NCI-H1092 (cell line): ENCODE measurements at places on chromosomes 4 and X.

DNA sequence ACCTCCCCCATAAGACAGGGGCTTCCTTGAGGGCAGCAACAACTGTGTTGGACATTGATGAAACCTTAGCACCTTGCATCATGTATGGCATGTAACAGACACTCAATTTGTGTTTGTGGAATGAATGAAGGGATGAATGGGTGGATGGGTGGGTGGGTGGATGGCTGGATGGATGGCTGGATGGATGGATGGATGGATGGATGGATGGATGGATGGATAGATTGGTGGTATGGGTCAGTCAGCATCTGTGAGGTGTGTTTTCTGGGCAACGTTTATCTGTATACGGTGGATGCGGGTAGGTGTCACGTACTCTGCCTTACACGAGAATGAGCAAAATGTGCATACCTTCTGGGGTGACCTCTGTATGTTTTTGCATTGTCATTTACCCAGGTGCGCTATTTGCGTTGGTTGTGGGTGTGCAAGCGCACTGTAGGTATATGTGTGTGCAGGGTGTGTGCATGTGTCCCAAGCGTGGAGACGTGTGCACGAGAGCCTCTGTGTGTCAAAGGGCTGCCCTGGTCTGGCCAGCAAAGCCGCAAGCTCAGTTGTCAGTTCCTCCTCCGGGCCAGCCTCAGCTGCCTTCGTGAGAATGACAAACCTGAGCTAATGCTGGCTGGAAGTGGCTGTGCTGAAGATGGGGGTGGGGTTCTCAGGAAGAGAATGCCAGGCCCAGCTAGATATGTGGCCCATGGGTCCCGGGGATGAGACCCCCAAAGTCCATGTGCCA is 26.5 kb downstream of the ELF4 start:
- no peak for DNase-seq

DNA sequence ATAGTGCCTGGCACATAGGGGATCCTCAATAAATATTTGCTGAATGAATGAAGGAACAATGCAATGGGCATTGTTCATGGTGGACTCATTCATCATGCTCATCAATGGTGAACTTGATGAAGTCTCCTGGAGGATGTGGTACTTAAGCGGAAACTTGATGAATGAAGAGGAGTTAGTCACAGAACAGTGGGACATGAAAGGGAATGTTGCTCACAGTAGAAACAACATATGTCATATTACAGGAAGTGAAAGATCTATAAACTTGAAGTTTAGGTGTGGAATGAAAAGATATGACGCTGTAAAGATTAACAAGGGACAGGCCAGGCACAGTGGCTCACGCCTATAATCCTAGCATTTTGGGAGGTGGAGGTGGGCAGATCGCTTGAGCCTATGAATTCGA is 224.1 kb downstream of the PPP3CA start:
- DNase-seq, result no peak

DNA sequence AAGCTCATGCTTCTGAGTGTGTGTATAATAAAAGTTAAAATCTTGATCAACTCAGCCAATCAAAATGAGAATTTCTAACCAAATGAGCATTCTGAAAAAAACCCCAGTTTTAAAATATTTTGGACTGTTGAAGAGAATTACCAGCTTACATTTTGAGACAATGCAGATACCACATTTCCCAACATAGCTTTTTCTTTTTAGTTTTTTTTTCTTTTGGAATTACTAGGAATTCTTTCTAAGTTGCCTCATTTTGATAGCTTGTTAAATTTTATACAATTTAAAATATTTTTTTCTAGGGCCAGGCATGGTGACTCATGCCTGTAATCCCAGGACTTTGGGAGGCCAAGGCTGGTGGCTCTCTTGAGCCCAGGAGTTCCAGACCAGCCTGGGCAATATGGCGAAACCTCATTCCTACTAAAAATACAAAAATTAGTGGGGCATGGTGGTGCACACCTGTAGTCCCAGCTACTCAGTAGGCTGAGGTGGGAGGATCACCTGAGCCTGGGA is 2.2 kb downstream of the RP2 start:
- no peak for DNase-seq

GRCh38 chr4:149187726-149188125 is 627.9 kb downstream of the IQCM start:
- no peak for DNase-seq

DNA sequence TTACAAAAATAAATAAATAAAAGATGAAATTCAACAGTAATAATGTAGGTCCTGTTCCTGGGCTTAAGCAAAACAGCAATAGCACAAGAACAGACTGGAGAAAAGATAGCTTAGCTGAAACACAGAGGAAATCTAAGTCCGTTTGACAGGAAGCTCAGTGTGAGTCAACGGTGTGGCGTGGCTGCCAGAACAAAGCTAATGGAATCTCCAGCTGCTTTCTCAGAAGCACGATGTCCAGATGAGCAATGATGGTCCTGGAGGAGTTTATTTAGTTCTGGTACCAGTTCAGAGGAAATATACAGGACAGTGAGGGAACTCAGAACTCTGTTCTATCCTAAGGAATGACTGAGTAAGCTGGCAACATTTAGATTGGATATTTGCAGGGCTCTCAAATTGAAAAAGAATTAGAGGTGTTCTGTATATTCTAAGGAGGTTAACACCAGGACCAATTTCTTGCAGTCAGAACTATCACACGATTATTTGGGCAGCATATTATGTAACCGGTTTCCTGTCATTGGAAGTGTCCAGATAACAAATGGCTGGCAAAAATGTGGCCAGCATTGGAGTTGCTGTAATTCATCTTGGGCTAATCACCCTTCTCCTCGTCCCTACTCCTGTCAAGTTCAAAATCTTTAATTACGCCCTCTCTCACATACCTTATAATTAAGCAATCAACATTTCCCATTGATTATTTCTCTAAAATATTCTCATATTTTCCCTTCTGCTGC is 12.7 kb downstream of the GAB3 start:
- DNase-seq, result no peak

DNA sequence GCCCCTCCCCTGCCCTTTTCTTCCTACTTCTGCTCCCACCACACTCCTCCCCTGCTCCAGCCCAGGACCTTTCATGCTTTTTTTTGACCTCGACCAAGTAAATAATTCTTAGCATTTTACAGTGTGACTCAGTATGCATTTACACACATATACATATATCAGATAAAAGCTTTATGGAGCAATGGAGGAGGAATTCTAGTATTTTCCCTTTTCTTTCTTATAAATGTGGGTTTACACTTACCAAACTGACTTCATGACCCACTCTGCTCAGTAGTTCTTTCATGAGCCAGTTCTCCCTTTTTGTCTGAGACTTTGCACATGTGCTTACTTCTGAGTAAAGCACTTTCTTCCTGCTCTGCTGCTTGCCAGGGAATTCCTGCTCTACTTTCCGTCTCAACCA is 111.8 kb upstream of the H2AZ1 start:
- no peak for DNase-seq

DNA sequence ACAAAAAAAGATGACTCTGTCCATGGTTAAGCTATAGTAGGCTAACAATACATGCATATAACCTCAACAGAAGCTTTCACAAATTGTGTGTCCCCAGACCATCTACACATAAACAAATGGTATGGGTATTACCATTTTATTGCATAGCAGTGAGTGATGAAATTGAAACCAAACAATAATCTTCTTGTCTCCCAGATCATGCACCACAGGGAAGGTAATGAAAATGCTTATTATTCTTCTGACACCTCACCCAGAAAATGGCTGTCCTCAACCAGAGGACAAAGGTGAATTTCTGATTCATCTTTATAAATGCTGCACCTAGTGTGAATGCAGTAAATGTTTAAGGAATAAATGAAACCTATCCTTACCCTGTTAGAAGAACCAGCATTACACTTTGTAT is 8.0 kb downstream of the PRSS12 start:
- no peak for DNase-seq

DNA sequence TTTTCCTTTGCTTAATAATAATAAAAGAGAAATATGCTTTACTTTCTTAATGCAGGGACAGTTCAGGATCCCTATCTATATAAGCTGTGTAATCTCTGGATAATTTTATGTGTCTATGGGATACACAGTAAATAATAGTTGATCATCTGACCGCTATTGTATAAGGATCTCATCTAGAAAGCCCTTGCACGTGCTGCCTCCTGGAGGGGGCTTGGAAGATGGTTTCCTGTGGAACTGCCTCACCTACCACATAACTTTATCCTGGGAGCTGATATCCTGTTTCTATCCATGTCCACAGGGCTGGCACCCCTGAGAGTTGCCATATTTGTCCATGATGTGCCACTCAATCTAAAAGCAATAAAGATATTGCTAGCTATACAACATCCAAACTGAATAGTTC is 139.3 kb upstream of the FRMPD4 start:
- no peak for DNase-seq

GRCh38 chr4:154164931-154165839 is 326.4 kb downstream of the DCHS2 start:
- no peak for DNase-seq

GRCh38 chr4:72084587-72085011 is 52.8 kb downstream of the NPFFR2 start:
- DNase-seq, result no peak

GRCh38 chr4:156190615-156191014 is 236.9 kb upstream of the CTSO start:
- DNase-seq, result no peak

- DNase-seq, result no peak
Observed at GRCh38 chrX:78357342-78358055, 30.1 kb upstream of the CYSLTR1 start.

DNA sequence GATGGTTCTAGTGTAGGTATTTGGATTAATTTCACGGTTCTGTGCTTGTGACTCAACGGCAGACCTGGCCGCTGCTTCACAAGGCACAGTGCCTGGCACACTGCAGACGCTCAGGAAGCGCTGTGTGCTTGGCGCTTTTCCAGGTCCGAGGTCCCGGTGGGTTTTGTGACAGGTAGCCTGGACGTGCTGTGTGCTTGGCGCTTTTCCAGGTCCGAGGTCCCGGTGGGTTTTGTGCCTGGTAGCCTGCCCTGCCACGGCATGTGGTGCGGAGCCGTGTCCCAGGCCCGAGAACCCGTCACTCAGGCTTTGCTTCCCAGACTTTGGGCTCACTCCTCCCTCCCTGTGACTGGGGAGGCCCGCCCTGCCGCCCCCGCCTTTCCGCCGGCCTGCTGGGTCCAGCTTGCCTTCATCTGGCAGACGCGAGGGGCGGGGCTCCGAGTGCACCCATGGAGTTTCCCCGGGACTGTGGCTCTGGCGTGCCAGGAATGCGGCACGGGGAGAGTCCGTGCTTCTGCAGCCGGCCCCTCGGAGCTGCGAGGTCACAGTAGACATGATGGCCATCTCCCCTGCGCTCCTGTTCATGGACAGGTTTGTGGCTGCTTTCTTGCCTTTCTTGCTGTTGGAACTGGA is 44.2 kb downstream of the TBC1D14 start:
- DNase-seq, result no peak

GRCh38 chr4:107894138-107894603 is 37.2 kb upstream of the CYP2U1 start:
- DNase-seq, result no peak
